ENCODE measurements at places on chromosomes 5 and 9. TPM values are rescaled to one million over a fixed set of nuclear protein-coding genes. Genes with fewer than 3 reads are reported as not detected.

The PALM2AKAP2 gene
- total RNA-seq: 0.47 TPM

The GMCL2 gene
- total RNA-seq: not detected

The CCDC192 gene
- total RNA-seq: not detected

The PCDHGA3 gene
- not detected for total RNA-seq

The C9orf153 gene
- 0.21 TPM for total RNA-seq

The TAL2 gene
- total RNA-seq: 0.20 TPM

The CTXN3 gene
- total RNA-seq: not detected

The IGFBPL1 gene
- total RNA-seq: 2.3 TPM

The WNT8A gene
- not detected for total RNA-seq

Data from A549 treated with Hydrocortisone at 1 μM for 4 hours (cell line).